Hepatocyte (in vitro differentiated cells): ENCODE measurements at places on chromosomes 1 and 21. TPM values are rescaled to one million over a fixed set of nuclear protein-coding genes. Genes with fewer than 3 reads are reported as not detected.

The CD5L gene
- total RNA-seq = not detected in 2 replicates

The TLR5 gene
- 0.88 and 1.9 TPM in 2 replicates for total RNA-seq

The CNR2 gene
- total RNA-seq = not detected in 2 replicates

The DPM3 gene
- total RNA-seq = 94.2 and 121 TPM in 2 replicates

The OVAAL gene
- not detected in 2 replicates for total RNA-seq

The LCE1E gene
- total RNA-seq = not detected in 2 replicates

The DNAJC6 gene
- total RNA-seq = 5.7 and 11.2 TPM in 2 replicates

The LCE3E gene
- total RNA-seq = not detected in 2 replicates

The FMO2 gene
- total RNA-seq = 0.70 and 2.0 TPM in 2 replicates

GRCh38 chr21:37272897-37273296 is 5.8 kb upstream of the VPS26C start:
- no peak for DNase-seq

DNA sequence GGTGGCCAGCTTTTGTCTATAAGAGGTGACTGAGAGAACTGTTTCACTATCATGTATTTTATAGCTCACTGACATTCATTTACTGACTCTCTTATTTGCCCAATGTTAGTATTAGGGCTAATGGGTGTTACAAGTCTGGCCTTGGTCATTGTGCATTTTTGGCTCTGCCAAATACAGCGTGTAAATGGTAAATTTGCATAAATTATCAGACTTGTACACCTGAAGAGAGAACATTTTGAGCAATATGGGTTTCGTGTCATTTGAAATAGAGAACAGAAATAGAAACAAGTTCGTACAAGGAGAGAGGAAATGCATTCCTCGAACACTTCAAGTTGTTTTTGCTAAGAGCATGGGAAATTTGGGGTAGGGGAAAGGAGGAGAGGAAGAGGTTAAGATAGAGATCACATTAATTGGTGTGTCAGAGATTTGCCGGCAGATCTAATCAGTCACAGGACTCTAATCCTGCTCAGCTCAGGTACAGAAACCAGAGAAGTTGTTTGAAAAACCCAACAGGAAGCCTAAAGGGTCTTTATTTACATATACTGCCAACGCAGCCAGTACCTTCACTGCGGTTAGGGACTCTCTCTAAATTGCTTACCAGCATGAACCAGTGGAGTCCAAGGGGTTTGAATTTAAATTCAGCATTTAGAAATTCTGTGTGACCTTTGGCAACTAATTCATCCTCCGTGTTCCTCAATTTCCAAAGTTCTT is 261.5 kb downstream of the GPATCH2 start:
- DNase-seq = no peak

DNA sequence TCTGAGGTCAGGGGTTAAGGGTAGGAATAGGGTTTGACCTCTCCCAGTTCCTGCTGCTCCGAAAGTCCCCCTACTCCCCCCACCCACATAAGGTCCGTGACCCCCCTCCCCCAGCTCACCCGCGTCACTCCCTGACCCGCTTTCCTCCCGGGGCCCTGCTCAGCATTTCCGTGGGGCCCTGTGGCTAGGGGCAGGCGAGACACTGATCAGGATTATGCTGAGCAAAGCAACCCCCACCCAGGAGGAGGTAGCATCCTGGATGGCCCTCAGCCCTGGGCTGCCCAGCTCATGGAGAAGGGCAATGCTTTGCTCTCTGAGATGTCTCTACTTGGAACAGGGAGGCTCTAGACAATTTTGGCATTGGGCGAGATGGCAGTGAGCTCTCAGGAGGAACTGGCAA is 3.7 kb downstream of the RORC start:
- DNase-seq = no peak

DNA sequence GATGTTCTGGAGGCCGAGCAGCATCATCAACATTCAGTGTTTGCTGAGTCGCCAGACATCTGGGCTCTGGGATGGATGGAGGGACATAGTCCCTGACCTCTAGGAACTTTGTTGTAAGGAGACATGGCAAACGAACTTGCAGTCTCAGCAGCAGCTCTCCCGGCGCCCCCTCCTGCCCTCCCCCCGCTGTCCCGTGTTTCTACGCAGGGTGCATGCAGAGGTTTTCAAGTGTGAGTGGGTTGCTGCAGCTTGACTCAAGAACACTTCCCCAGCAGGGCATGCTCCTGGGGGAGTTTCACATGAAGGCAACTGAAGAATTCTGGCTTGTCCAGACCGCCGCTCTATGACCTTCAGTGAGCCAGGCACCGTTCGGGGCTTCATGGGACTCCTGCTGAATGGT is 121.9 kb downstream of the CAMTA1 start:
- no peak for DNase-seq

GRCh38 chr1:53111073-53111556 is 31.3 kb downstream of the SLC1A7 start:
- peak; percentile 74 for DNase-seq

DNA sequence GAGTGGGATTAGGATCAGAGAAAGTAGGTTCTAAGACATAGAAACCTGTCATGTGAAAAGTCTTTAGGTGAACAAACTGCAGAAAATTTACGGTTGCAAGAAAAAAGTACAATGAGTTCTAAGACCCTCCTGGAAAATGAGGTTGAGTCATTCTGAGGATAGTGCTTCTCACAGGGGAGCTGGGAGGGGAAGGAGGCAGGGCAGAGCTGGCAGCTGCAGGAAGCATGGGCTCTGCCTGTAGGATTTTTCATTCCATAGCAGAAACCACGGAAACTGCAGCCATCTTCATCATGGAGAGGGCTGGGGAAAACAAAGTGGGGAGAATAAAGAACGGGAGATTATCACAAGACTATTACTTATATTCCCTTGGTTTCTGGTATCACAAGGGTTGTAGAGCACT is 25.8 kb upstream of the THEM4 start:
- peak; percentile 39 for DNase-seq

DNA sequence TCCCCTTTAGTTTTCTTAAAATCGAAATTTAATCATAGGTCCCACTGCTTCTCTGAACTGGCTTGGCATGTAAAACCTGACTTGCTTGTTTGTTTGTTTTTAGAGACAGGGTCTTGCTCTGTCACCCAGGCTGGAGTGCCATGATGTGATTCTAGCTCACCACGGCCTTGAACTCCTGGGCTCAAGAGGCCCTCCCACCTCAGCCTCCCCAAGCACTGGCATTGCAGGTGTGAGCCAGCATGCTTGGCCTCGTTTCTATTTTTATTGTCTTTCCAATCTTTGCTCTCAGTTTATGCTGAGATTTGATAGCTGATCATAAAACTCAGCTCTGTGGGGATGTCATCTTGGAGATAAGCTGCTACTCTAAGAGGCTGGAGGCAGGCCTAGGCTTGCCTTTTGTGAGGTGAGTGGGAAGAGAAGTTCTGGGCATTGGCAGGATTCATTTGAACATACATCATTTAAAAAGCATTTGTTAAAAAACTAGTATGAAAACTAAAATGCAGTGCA is 51.5 kb upstream of the GCLM start:
- DNase-seq = peak; percentile 52

DNA sequence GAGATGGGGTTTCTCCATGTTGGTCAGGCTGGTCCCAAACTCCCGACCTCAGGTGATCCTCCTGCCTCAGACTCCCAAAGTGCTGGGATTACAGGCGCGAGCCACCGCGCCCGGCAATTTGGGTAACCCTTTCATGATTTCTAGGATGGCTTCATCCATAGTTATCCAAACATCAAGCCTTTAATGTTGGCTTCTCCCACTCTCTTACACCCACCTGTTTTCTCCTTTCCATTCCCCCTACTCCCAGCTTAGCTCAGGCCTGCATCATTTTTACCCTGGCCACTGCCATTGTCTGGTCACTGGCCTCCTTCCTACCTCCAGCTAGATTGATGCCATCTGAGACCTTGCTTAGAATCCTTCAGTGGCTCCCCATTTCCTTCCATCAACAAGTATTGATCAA is 2.0 kb upstream of the SOX13 start:
- DNase-seq = no peak

DNA sequence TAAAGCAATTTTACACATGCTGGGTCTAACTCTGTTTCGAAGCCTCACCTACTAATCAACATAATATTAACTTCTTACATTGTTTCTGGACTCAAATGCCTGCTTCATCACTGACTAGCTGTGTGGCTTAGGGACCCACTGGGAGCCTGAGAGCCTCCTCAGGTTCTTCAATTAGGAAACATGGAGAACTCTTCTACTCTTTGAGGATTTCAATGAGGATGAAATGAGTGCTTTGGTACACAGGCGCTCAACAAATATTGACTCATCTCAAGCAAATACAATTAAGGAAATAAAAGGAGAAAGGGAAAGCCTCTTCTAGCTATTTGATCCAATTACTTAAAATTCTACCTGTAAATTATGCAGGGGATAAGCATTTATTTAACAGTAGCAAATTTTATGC is 84.4 kb upstream of the JAK1 start:
- no peak for DNase-seq

DNA sequence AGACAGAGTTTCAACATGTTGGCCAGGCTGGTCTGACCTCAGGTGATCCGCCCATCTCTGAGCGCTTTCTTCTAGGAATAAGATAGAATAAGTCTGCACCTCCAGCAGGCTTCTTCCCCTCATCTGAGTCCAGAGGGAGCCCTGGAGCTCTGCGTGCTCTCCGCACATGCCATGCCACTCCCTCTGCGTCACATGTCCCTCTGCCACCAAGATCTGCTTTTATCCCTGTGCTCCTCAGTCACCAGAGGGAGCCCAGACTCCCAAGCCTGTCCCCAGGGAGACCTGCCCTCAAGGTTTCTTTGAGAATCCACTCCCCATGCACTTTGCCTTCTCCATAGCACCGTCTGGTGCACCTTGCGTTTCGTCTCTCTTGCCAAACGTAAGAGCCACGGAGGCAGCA is 213.0 kb downstream of the CAMTA1 start:
- peak; percentile 50 for DNase-seq

GRCh38 chr1:8381618-8382017 is 63.7 kb downstream of the SLC45A1 start:
- no peak for DNase-seq

DNA sequence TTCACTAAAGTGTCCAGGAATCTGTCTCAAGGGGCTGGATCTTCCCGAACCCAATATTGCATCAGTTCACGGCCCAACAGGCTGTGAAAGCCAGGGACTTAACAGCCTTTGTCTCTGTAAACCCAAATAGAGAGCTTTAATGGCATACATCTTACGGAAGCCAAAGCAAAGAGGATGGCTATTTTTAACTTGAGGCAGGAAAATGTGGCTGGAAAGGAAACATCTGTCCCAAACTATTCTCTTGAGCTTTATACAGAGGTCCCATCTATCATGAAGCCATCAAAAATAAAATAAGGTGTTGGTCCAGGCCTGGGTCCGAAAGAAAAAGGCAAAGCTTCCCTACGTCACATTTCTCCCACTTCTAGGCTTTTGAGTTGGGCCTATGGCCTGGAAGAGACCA is 7.7 kb upstream of the CD34 start:
- DNase-seq = no peak

DNA sequence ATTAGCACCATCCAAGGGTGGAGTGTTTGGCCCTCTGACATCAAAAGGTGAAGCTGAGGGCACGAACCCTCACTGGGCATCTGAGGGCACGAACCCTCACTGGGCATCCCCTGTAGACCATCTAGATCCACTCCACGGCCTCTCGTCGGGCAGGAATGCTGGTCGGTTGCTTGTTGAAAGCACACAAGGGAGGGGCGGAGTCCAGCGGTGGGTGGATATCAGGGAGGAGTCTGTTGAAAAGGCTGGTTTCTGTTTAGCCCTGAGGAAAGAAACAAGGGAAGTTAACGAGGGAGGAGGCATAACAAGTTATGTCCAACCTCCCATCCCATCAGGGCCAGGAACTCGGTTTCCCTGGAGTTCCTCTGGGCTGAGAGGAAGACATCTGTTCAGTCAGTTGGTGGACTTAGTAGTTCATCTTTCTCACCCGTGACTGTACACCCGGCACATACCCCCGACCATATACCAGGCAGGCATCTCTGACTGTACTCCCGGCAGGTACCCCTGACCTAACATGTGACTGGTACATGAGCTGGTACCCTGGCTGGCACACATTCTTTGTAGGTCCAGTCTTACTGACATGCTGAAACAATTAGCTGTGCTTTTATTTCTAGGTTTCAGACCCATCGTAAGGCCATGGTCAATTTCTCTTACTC is 32.1 kb upstream of the PDE9A start:
- peak; percentile 60 for DNase-seq

DNA sequence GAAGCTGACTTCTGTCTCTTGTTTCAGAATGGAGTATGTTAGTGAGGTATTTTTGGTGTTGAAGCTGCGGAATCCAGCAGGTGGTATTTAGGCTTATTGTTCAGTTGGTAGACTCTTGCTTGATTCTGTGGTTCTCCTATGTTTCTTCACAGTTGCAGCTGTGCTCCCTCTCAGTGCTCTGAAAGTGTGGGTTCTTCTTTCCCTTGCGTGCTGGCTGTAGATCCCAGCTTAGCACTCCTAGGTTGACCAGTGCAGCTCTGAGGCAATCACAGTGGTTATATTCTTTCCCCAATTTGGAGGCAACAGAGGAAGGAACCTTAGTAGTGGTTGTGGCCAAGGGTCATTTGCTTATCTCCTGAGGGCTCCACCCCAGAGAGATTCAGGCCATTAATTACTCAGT is 269.2 kb upstream of the NRIP1 start:
- no peak for DNase-seq
